ENCODE measurements at places on chromosomes 16 and 17. TPM values are rescaled to one million over a fixed set of nuclear protein-coding genes. Genes with fewer than 3 reads are reported as not detected.

DNA sequence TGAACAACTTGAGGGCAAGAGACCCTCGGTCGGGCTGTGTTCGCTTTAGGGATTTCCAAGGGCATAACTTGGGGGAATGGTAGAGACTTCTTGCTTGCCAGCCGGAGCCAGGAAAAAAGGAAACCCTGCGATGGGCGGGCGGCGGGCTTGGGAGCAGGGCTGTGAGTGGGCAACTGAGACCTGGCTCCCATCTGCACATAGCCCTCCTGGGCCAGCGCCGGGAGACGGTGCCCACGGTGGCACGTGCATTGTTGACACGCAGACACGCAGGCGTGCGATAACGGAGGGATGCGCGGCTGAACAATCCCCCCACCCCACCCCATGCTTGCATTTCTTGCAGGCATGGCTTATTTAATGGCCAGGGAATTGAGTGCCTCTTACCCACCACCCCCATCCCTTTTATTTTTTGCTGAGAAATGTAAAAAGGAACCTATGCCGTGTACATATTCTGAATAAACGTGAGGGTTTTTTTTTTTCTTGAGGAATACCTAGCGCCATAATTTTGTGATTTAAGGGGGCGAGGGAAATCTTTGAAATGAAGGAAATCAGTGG is 17.1 kb upstream of the ZFHX3 start:
- DNase-seq = peak; percentile 83
- H3K36me3 ChIP-seq = no peaks in the 10 kb centered on the region
- H3K4me3 ChIP-seq = peak overlapping the region; percentile 24
- H3K4me1 ChIP-seq = peaks cover 2% of the 10 kb centered on the region
- peak overlapping the region; percentile 89 for H3K27ac ChIP-seq

EFCAB13 gene
- total RNA-seq = 34.2 TPM

TMEM204 gene
- total RNA-seq = 38.1 TPM

DNA sequence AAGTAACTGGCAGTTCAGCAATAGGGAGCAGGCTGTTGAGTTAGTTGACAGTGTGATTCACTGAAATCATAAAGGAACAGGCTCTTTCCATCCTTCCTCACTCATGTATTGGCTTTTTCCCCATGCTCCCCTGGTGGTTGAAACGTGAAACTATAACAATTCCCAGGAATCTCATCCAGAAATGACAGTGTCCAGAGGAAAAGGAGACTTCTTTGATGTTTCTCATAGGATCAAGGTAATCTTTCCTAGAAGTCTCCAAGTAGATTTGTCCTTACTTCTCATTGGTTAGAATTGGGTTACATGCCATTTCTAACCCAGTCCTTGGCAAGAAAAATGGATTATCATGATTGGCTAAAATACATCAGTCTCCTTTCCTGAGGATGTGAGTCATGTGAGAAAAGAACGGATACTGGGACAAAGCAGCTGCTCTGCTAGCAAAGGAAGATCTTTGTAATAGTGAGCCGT is 14.4 kb downstream of the TTC19 start:
- no peaks in the 10 kb centered on the region for H3K36me3 ChIP-seq
- H3K27me3 ChIP-seq = no peaks in the 10 kb centered on the region
- H3K27ac ChIP-seq = no peak overlapping the region
- H3K4me3 ChIP-seq = no peak overlapping the region
- no peak for DNase-seq

DNA sequence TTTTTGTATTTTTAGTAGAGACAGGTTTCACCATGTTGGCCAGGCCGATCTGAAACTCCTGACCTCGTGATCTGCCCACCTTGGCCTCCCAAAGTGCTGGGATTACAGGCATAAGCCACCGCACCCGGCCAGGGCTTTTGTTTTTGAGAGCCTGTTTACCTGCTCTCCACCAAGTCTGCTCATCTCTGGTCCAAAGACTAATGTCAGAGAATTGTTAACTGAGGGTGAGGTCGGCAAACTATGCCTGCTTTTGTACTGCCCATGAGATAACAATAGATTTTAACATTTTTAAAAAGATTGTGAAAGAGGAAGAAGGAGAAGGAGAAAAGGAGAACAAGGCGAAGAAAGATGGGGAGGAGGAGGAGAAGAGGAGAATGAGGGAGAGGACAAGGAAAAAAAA is 26.0 kb downstream of the TMEM238L start:
- H3K4me3 ChIP-seq = no peak overlapping the region
- H3K4me1 ChIP-seq = no peaks in the 10 kb centered on the region
- no peaks in the 10 kb centered on the region for H3K27me3 ChIP-seq
- no peaks in the 10 kb centered on the region for H3K36me3 ChIP-seq

DNA sequence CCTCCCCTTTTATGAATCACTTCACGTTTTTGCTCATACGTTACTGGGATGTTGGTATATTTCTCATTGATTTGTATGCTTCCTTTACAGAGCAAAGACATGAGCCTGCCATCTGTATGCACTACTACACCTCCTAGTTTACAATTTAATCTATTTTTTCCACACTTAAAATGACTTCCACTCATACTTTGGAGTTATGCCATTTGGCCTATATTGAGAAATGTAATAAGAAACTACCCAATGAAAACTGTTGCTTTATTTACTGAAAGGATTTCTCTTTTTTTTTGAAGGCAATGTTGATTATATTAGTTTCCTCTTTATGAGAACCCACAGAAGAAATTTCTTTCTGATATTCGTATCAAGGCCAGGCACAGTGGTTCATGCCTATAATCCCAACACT is 43.1 kb downstream of the DUSP14 start:
- no peak overlapping the region for H3K4me3 ChIP-seq
- H3K27me3 ChIP-seq = no peaks in the 10 kb centered on the region
- H3K27ac ChIP-seq = no peak overlapping the region
- peaks cover 14% of the 10 kb centered on the region for H3K36me3 ChIP-seq
- no peaks in the 10 kb centered on the region for H3K4me1 ChIP-seq

KRT27 gene
- total RNA-seq = not detected

DNA sequence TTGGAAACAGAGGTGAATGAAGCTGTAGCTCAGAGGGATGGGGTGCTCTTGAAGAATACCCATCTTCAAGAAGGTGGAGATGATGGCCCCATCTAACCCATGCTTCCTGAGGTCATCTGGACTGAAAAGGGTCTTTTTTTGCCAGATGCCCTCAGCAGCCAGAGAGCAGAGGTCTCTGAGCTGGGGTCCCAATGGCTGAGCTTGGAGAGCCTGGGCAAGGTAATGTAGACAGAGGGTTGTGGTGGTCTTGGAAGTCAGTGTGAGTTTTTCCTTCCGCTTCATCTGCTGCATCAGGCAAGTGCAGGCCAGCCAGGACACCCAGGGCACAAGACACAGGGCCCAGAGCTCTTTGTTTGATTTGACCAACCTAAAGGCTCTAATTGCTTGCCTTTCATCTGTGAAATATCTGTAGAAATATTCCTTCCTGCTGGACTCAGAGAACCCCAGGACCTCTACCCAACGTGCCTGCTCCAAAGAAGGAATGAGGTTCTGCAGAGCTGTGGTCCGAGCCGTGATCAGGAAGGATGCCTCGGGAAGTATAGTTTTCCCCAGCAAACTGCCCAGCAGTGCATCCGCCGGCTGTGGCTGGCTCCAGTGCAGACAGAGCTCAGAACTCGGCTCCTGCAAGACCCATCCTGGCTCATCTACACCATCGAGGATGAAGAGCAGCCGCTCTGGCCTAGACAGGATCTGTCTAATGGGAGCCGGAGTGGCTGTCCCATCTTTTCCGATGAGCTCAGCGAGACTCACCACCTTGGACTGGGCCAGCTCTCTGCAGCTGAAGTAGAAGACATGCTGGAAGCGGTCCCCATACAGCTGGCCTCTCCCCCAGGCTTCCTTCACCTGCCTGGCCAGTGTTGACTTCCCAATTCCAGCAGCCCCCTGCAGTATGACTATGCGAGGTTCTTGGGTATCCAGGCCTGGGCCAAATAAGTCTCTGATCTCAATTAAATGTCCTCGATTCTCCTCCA is 25.2 kb downstream of the NLRP1 start:
- H3K27me3 ChIP-seq = no peaks in the 10 kb centered on the region
- H3K36me3 ChIP-seq = no peaks in the 10 kb centered on the region
- H3K27ac ChIP-seq = no peak overlapping the region
- H3K4me3 ChIP-seq = no peak overlapping the region
- DNase-seq = no peak

DNA sequence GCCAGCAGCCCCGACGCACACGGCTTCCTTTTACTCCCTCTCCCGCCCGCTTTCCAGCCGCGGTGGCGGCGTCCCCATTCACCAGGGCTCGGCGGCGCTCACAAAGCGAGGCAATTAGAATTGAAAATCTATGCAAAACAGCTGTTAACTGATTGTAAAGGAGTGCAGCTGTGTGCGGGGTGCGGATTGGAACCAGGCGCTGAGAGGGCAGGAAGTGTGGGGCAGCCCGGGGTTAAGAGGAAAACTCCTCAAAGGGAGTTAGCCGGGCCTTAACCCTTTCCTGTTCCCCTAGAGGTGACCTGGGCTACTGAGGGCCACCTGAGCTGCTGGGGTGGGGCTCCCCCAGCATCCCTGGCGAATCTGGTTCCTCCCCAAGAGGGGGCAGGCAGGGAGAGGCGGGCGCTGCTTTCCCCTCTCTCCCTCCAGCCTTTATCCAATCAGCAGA is 5.8 kb upstream of the GSE1 start:
- no peaks in the 10 kb centered on the region for H3K27me3 ChIP-seq
- H3K4me1 ChIP-seq = no peaks in the 10 kb centered on the region
- no peaks in the 10 kb centered on the region for H3K36me3 ChIP-seq
- H3K4me3 ChIP-seq = no peak overlapping the region
- H3K27ac ChIP-seq = no peak overlapping the region

CHST4 gene
- not detected for total RNA-seq

GRCh38 chr16:1565083-1565805 is 31.8 kb downstream of the TMEM204 start:
- no peak overlapping the region for H3K27ac ChIP-seq
- no peaks in the 10 kb centered on the region for H3K36me3 ChIP-seq
- H3K4me1 ChIP-seq = no peaks in the 10 kb centered on the region
- no peak overlapping the region for H3K4me3 ChIP-seq
- no peaks in the 10 kb centered on the region for H3K27me3 ChIP-seq
- no peak for DNase-seq

DNA sequence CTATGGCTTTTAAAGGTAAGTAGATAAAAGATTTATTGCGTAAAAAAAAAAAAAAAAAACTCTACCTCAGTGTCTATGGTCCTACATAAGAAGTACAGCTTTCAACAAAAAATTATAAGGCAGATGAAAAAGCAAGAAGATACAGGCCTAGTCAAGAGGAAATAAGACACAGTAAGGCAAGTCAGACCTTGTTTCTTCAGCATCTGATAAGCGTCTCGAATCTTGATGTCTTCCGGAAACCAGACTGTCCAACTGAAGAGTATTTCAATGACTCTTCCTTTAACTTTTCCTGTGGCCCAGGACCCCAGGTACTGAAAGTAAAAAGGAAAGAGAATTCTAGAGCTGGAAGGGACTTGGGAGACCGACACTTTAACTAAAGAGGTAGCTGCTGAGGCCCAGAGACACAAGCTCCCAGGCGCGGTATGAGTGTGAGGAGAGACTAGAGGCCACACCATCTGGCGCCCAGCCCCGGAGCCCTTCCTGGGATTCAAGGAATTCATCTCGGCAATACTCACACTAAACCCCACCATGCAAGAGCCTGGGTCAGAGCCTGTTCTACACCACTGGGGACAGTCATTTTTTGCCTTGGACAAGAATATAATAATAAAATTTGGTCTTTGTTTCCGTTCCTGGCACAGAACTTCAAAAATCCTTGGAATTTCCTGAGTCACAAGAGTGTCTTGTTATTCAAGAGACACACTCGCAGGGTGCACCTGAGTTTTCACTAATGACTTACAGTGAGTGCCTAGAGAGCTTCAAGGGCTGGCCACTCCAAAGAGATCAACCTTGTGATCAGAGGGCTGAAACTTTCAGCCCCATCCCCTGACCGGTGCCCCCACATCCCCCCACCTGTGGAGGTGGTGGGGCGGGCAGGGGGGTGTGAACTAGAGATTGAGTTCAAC is 18.6 kb downstream of the GGA2 start:
- no peaks in the 10 kb centered on the region for H3K27me3 ChIP-seq
- no peak overlapping the region for H3K27ac ChIP-seq
- H3K4me1 ChIP-seq = no peaks in the 10 kb centered on the region
- DNase-seq = no peak

TBC1D3G gene
- not detected for total RNA-seq

TMEM235 gene
- not detected for total RNA-seq

DNA sequence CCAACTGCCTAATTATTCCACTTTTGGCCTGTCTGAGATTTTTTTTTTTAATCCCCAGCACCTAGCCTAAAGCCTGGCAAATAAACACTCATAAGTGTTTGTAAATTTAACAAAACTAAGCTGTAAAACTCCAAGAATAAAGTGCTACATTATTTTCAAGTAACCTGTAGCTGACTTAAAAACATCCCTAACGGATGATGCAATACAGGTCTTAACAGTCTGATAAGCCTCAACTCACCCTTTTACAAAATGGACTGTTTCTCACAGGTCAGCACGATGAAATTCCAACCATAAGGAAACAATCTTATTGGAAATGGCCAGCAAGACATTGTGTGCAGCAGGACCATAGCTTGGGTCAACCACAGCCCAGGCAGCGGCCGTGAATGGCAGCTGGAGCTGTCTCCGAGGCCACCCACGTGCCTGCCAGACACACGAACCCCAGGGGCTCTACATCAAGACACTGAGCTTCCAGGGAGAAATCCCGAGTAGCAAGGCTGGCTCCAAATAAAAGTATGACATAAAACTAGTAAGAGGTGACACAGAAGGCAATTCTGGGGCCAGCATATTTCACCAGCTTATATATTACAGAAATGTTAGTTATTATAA is 58.9 kb downstream of the NDEL1 start:
- no peaks in the 10 kb centered on the region for H3K4me1 ChIP-seq
- H3K27ac ChIP-seq = peak overlapping the region; percentile 70
- H3K4me3 ChIP-seq = no peak overlapping the region
- H3K27me3 ChIP-seq = no peaks in the 10 kb centered on the region
- DNase-seq = peak; percentile 20

HES7 gene
- total RNA-seq = 0.19 TPM

GRCh38 chr17:44914148-44914547 is 1.2 kb downstream of the GFAP start:
- H3K27ac ChIP-seq = no peak overlapping the region
- no peaks in the 10 kb centered on the region for H3K36me3 ChIP-seq
- no peak overlapping the region for H3K4me3 ChIP-seq
- DNase-seq = peak; percentile 18

DNA sequence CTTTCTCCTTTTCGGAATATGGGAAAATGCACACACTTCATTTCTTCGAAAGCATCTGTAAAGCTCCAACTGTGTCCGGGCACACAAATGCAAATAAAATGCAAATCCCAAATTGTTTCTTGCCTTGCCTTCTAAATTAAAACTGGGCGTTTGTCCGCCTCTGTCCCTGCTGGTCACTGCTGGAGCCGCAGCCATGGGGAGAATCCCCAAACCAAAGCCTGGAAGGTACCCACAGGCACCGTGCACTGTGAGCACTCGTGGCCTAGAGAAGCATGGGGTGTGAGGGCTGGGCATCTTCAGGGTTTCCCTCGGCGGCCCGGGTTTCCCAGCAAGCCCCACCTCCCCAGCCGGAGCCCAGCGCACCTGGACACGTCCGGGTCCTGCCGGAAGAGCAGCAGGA is 2.9 kb downstream of the SLC47A2 start:
- no peaks in the 10 kb centered on the region for H3K27me3 ChIP-seq
- no peak for DNase-seq
- no peaks in the 10 kb centered on the region for H3K4me1 ChIP-seq
- no peak overlapping the region for H3K4me3 ChIP-seq
- no peak overlapping the region for H3K27ac ChIP-seq
- H3K36me3 ChIP-seq = no peaks in the 10 kb centered on the region
